ENCODE measurements at places on chromosomes 12 and 14. TPM values are rescaled to one million over a fixed set of nuclear protein-coding genes. Genes with fewer than 3 reads are reported as not detected.

The SLC4A8 gene
- 15.2 TPM for total RNA-seq

The CMKLR1 gene
- total RNA-seq: 1.7 TPM

The ACSM4 gene
- total RNA-seq: not detected

The DBX2 gene
- not detected for total RNA-seq

The B4GALNT3 gene
- 20.3 TPM for total RNA-seq

The SLC38A6 gene
- 5.2 TPM for total RNA-seq

The A2ML1 gene
- total RNA-seq: 10.3 TPM

The OTX2 gene
- 33.9 TPM for total RNA-seq

The TEAD4 gene
- total RNA-seq: 116 TPM

The BTG1 gene
- total RNA-seq: 32.7 TPM

All from H1 (cell line).